ENCODE measurements at places on chromosomes 5 and 9.
A peak's percentile ranks its signal among the peaks of the same experiment; 100 is the strongest.

DNA sequence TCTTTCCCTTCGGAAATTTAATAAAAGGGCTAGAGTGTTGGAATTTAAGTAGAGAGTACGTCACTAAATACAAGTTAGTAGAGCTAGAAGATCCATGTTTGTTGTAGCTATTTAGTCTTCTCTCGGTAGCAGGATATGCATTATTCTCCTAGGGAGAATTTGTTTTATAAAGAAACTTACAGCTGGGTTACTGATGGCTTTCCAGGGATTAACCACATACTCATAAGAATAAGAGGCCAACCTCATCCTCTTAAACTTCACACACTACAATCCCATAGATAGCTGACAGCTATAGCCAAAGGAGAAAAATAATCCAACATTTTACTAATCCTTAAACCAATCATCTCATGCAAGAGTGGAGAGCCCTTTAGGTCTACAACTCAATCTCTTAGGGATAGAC, 43.0 kb downstream of the TLE1 start:
- ATAC-seq = no peak

GRCh38 chr5:160799184-160799583, 52.8 kb downstream of the ATP10B start:
- no peak for ATAC-seq

GRCh38 chr9:114343471-114344187, 14.0 kb downstream of the ORM2 start:
- ATAC-seq = no peak

DNA sequence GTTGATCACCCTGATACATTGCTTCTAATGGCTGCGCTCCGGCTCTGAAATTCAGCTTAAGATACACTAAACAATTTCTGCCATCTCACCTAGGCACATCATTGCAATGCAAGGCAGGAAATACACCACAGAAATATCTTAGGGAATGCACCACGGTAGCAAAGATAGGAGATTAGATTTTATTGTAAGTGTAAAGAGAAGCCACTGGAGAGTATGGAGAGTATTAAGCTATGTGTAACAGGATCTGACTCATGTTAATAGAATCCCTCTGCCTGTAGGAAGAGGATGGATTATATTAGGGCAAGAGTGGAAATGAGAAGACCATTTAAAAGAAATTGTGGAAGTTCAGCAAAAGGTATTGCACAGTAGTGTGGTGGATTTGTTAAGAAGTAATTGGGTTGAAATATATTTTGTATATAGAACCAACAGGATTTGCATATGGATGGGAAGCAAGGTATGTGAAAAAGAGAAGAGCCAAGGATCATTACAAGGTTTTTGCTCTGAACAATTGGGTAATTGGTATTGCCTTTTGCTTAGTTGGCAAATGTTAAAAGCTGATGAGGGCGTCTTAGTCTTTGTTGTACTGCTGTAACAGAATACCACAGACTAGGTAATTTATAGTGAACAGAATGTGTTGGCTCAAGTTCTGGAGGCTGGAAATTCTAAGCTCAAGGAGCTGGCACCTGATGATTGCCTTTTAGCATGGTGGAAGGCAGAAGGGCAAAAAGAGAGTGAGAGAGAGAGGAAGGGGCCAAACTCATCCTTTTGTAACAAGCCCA, 636.1 kb downstream of the PSAT1 start:
- peak; percentile 98 for ATAC-seq

GRCh38 chr9:30382271-30382670, 2002.2 kb upstream of the ACO1 start:
- ATAC-seq = no peak

DNA sequence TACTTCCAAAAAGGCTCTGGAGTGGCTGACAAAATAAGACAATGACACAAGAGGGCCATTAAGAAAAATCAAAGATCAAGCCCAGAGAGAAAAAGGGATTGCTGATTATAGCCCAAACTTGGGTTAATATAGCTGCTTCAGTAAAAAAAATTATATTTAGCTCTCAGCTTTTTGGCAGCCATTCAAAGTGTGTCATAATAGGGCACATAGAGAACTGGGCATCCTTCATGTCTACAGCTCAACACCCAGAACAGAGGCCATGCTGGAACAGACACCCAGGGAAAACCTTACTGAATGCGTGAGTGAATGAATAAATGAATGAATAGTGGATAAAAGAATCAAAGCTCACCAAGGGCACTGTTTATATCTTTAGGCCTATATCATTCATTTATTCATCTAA, 110.1 kb downstream of the SLIT3 start:
- ATAC-seq = peak; percentile 54

DNA sequence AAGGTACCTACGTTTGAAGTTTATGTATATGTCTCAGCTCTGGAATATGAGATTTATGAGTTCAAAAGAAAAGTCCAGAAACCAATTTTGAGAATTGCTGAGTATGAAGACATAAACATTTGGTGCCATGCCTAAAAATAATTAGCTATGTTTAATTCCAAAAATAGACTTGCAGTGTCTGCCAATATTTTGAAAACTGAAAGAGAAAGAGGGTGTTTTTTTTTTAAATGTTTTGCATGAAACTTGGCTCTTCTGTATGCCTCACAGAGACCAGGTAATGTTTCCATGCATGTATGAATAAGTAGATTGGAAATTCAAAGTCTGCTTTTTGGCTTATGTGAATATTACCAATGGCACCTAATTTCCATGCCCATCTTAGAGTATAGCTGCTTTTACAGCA, 634.4 kb upstream of the C9orf72 start:
- ATAC-seq = no peak

DNA sequence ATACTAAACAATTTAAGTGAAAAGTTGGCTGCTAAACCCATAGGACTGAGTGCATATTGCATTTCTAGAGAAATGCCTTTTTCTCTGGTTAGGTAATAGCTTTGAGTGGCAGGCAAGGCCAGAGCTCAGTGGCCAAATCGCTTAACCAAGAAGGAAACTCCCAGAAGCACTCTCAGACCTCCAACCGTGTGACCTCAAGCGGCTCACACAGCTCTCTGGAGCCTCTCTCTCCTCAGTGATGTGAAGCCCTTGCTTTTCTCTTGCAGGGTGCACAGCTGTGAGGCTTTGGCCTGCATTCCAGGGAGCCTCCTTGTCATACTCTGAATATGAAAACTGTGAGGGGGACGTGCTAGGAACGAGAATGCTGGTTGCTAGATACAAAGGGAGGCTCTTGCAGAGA, 106.7 kb downstream of the INSYN2B start:
- ATAC-seq = no peak

DNA sequence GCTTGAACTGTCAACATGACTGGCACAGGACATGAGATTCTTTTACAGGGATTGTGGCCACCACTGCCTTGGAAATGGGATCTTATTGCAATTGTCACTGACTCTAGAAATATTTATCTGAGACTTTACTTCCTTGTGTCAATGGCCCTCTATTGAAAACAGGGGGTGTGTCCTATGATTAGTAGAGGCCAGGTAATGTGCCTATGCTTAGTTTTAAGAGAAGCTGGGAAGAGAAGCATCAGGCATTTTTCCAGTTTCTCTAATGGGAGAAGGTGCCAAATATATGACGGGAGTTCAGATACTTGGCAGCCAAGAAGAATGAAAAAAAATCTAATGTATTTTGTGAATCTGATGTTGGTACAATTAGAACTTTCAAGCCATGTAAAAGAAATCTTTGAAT, 73.9 kb upstream of the VCAN start:
- no peak for ATAC-seq
